WTC11 (cell line): ENCODE measurements at places on chromosomes 1 and 21.

GRCh38 chr1:162562470-162562828 lies 927 bp downstream of the UAP1 start:
- DNase-seq: no peak

- DNase-seq: no peak
These were observed 7.8 kb downstream of the CELSR2 start for GRCh38 chr1:109256971-109257681.

DNA sequence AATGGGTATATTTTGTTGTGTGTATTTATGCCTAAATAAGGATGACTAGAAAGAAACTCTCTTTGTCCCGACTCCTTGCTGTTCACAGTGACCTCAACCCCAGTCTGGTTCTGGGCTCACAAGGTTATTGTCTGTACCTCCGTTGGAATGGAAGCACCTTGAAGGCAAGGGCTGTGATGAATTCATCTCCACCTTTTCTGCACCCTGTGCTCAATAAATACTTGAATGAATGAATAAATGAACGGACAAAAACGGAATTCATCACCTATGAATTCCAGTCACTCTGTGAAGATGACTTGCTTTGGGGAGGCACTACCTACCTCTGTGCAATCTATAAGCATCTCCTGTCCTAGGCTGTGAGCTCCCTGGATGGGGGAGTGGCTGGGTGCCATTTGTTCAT lies 39.3 kb downstream of the HSPG2 start:
- no peak for DNase-seq

- DNase-seq: no peak
These were observed 177.7 kb downstream of the KIF26B start for GRCh38 chr1:245332513-245332912.

GRCh38 chr21:15058854-15059263 lies 5.9 kb downstream of the NRIP1 start:
- DNase-seq: no peak

DNA sequence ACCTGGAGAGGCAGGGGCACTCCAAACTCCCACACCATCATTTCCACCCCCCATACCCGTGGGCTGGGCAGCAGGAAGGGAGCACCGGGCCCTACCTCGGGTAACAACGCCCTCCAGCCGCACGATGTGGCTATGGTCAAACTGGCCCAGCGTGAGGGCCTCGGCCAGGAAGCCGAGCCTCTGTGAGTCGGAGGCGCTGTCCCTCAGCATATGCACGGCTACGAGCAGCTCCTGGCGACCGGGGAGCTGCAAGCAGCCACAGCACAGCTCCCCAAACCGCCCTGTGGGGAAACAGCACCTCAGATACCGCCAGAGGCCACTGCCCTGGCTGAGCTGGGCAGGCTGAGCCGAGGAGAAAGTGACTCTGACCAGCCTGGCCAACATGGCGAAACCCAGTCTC lies 29.2 kb downstream of the CDCA8 start:
- peak; percentile 28 for DNase-seq

GRCh38 chr21:33751120-33751519 lies 108.8 kb downstream of the ITSN1 start:
- DNase-seq: no peak

GRCh38 chr1:20873311-20873710 lies 86.2 kb upstream of the HP1BP3 start:
- DNase-seq: no peak

- no peak for DNase-seq
These were observed 64.3 kb downstream of the PRKAA2 start for GRCh38 chr1:56709269-56709880.

GRCh38 chr1:212601524-212601923 lies 7.0 kb upstream of the ATF3 start:
- DNase-seq: no peak

DNA sequence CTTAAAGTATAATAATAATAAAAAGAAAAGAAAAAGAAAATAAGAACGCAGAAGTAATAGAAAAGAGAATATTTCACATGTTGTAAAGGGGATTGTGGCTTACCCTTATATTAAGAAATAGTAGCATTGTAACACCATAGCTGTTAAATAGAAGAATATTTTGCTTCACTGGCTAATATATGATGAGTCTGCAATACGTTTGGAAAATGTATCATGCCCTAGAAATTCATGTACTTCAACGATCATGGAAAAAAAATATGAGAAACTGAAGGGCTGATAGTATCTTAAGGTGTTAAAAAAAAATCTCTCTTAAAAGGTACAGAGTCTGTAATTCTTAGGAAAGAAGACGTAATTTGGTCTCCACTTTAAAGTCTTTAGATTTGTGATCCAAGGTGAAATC lies 1390.5 kb upstream of the ADGRL2 start:
- DNase-seq: no peak

GRCh38 chr1:9180111-9180819 lies 51.4 kb upstream of the GPR157 start:
- DNase-seq: no peak

GRCh38 chr1:245118806-245119205 lies 36.0 kb upstream of the KIF26B start:
- no peak for DNase-seq

GRCh38 chr1:201717286-201717685 lies 111.7 kb upstream of the IPO9 start:
- no peak for DNase-seq

- no peak for DNase-seq
These were observed 121.5 kb downstream of the CASZ1 start for GRCh38 chr1:10674700-10675609.

DNA sequence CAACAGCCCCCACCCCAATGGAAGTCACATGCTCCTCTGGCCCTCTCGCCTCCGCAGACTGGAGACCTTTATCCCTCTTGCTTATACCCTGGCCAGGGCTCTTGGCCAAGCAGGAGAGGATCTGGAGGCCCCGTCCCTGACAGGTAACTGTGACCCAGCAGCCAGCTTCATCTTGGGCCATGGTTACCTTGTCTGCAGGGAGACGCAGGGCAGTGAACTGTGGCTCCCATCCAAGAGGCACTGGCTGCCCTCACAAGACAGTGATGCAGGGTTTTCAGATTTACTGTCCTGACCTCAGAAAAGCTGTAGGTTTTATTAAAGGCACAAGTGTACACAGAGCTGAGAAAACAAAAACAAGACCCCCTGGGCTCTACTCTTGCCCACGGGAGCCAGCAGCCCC lies 96.7 kb upstream of the KLHDC7A start:
- DNase-seq: no peak

- DNase-seq: no peak
These were observed 52.5 kb downstream of the NBPF6 start for GRCh38 chr1:108502624-108503023.

GRCh38 chr1:97674517-97674916 lies 246.3 kb downstream of the DPYD start:
- DNase-seq: no peak

- no peak for DNase-seq
These were observed 212.8 kb downstream of the DYRK1A start for GRCh38 chr21:37579356-37579755.

DNA sequence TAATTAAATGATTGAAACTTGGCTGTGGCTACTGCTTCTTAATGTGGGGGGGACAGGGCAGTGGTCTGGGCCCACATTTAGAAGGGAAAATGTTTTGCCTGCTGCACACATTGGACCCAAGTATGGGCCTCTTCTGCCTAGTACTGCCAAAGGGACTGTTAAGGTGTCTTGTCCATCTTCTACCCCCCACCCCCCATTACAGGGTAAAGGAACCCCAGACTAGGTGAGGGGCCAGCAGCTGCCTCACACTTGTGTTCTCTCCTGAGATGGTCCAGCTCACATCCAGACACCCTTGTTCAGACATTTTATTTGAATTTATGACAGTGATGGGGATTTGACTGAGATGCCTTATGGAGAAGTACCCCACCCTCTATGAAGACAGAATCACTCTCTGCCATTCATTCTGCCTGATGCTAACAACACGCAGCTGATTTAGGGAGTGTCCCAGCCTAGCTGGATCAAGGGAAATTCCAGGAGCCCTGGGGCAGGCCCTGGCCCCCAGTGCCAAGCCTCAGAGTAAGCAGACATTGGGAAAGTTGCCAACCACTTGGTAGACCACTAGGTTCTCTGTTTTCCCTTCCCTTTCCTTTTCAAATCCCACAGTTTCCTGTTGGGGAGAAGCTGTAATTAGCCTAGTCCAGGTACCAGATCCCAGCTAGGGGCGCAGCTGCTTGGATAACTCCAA lies 42.1 kb downstream of the YARS1 start:
- DNase-seq: no peak

GRCh38 chr1:155012026-155012546 lies 9.5 kb downstream of the ZBTB7B start:
- peak; percentile 88 for DNase-seq

DNA sequence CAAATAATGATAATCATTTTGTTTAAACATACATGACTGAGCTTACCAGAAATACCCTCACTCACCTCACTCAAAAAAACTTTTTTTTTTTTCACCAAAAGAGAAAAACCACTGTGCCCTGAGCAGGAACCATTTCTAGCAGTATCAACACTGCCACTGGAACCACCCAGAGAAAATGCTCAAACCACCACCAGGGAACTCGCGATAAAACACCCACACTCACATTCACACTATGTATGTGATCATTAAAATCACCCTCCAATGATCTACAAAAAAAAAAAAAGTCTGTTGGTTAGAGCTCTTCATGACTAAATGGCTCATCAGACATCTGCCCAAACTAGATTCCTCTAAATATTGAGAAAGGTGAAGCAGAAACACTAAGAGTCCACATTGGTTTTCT lies 11.5 kb downstream of the TIAM1 start:
- DNase-seq: no peak

GRCh38 chr1:234932106-234932505 lies 196.5 kb downstream of the TOMM20 start:
- DNase-seq: no peak

- DNase-seq: no peak
These were observed 72.8 kb downstream of the ABL2 start for GRCh38 chr1:179156708-179157107.

DNA sequence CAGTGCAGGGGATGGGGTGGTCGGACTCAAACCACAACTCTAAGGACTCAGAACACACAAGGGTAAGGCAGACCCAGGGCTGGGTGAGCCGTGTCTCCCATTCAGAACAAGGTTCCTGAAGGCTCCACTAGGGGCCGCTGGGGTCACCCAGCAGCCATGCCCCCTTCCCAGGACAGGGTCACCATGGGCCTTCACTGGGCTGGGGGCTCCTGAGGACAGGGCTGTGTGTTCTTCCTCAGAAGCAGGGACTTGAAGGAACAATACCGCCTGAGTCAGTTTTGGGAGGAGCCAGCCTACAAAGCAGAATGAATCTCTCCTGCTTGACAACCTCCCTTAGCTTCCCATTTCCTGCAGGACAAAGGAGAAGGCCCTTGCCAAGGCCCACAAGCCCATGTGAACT lies 15.4 kb downstream of the RIMS3 start:
- DNase-seq: peak; percentile 76

- DNase-seq: no peak
These were observed 472.0 kb downstream of the SMYD3 start for GRCh38 chr1:246035060-246035541.

- no peak for DNase-seq
These were observed 79.0 kb downstream of the NPHP4 start for GRCh38 chr1:5913078-5913845.

DNA sequence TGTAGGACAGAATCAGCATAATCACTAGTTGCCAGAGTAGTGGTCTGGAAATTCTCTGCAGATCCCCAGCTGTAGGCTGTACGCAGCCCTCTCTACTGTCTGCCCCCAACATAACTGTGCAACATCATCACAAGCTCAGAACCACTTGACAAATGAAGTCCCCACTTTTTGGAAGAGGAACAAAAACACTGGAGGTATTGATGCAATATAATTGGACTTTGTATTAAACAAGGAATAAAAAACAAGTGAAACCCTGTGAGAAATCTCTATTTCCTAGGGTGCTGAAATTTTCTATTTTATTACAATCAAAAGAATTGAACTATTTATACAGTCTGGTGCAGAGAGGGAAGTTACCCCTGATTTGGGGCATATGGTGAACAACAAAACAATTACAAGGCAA lies 15.2 kb downstream of the PHTF1 start:
- no peak for DNase-seq

- DNase-seq: no peak
These were observed 135.4 kb downstream of the PLXNA2 start for GRCh38 chr1:208108646-208109330.

GRCh38 chr1:31218705-31219104 lies 21.0 kb downstream of the NKAIN1 start:
- no peak for DNase-seq

GRCh38 chr21:37631319-37632117 lies 264.9 kb downstream of the DYRK1A start:
- DNase-seq: peak; percentile 36

- no peak for DNase-seq
These were observed 101.8 kb upstream of the OLFM3 start for GRCh38 chr1:102098536-102098935.

DNA sequence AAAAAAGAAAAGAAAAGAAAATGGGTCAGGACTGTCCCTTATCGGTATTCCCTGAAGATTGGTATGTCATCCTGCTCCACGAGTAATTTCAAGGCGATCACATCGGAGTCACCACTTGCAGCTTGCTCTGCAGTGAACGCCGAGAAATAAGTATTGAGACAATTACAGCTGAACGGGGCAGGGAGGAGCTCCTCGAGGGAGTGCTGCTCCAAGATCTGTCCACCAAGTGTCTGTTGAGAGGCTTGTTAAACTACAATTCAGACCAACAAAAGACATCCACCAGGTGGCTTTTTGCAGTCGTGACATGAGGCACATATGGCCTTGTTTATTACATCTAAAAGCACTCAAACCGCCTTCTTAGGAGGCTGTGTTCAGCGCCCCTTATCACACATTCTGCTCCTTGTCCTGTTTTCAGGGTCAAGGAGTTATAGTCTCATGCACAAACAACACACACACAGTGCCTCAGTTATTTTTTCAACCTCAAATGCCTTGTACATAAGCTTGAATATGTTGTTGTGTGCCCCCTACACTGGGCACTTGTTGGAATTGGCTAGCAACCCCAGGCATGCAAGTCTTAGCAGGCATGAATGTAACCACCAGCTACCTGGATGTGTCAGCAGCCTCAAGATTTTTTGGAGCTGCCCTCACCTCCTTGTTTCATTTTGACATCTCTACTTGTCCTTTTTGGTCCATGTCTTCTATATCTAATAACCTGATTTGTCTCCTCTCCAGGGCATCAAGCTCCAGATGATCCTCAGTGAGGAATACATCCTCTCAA lies 13.0 kb upstream of the CD48 start:
- no peak for DNase-seq

GRCh38 chr21:38847556-38847955 lies 41.8 kb downstream of the ETS2 start:
- no peak for DNase-seq

DNA sequence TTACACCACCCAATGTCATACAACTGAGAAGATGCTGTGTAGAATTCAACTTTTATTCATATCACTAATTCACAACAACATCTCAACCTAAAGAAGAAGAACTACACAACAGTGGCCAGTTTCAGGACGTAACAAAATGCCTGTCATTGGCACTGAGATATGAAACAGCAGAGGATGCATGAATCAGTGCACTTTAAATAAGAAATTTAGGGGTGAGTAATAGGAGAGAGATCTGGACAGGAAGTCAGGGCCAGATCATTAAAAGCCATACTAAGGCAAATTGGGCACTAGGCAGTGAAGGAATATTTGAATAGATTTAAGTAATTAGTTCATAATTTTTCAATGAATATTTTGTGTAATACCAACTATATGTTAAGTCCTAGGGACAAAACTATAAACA lies 510.5 kb downstream of the PLPP3 start:
- no peak for DNase-seq

- no peak for DNase-seq
These were observed 25.6 kb downstream of the LRRC42 start for GRCh38 chr1:53971718-53972117.
